ENCODE measurements at places on chromosomes 3 and 15.

GRCh38 chr3:12884186-12884680 is 42.9 kb upstream of the RPL32 start:
- H3K4me1 ChIP-seq, result no peaks in the 10 kb centered on the region
- DNase-seq, result no peak
- no peak overlapping the region for H3K4me3 ChIP-seq
- H3K36me3 ChIP-seq, result peaks cover 5% of the 10 kb centered on the region

DNA sequence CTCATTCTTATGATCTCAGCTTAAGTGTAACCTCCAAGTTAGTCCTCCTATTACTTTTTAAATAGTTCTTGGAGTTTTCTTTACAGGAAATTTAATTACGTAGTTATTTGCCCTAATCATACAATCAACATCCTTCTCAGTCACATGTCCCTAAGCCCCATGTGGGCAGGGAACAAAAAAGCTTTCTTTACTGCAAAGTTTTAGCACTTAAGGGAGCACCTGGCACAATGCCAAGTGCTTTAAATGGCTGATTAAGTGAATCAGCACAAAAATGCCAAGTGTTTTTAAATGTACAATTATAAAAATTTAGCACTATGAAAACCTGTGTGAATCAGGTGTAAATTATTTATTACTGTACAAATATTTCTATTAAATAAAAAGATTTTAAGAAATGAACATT is 445.3 kb downstream of the C3orf38 start:
- DNase-seq, result no peak
- H3K4me1 ChIP-seq, result peaks cover 7% of the 10 kb centered on the region
- H3K27me3 ChIP-seq, result no peaks in the 10 kb centered on the region
- H3K27ac ChIP-seq, result no peak overlapping the region
- H3K4me3 ChIP-seq, result no peak overlapping the region
- H3K36me3 ChIP-seq, result no peaks in the 10 kb centered on the region

- H3K36me3 ChIP-seq, result no peaks in the 10 kb centered on the region
- DNase-seq, result no peak
- H3K27me3 ChIP-seq, result no peaks in the 10 kb centered on the region
- H3K4me3 ChIP-seq, result no peak overlapping the region
- H3K4me1 ChIP-seq, result peaks cover 8% of the 10 kb centered on the region
Measured at GRCh38 chr15:34620814-34621213, 37.4 kb upstream of the GOLGA8B start.

- no peaks in the 10 kb centered on the region for H3K27me3 ChIP-seq
- no peaks in the 10 kb centered on the region for H3K36me3 ChIP-seq
- H3K27ac ChIP-seq, result no peak overlapping the region
- no peak overlapping the region for H3K4me3 ChIP-seq
- no peak for DNase-seq
Measured at GRCh38 chr3:150145659-150146058, 175.0 kb upstream of the PFN2 start.

GRCh38 chr3:56976651-56977560 is 83.6 kb upstream of the SPATA12 start:
- no peaks in the 10 kb centered on the region for H3K36me3 ChIP-seq
- peak overlapping the region; percentile 43 for H3K4me3 ChIP-seq
- peaks cover 3% of the 10 kb centered on the region for H3K27me3 ChIP-seq
- peak; percentile 62 for DNase-seq
- H3K27ac ChIP-seq, result peak overlapping the region; percentile 85

- H3K36me3 ChIP-seq, result no peaks in the 10 kb centered on the region
- H3K4me1 ChIP-seq, result peaks cover 29% of the 10 kb centered on the region
- peak overlapping the region; percentile 52 for H3K27ac ChIP-seq
- no peaks in the 10 kb centered on the region for H3K27me3 ChIP-seq
Measured at GRCh38 chr15:84824260-84825007, 7.3 kb downstream of the ALPK3 start.

GRCh38 chr15:90101130-90101968 is 919 bp downstream of the IDH2 start:
- peaks cover 15% of the 10 kb centered on the region for H3K27me3 ChIP-seq
- DNase-seq, result peak; percentile 57
- no peaks in the 10 kb centered on the region for H3K36me3 ChIP-seq
- peaks cover 22% of the 10 kb centered on the region for H3K4me1 ChIP-seq
- peak overlapping the region; percentile 92 for H3K4me3 ChIP-seq

DNA sequence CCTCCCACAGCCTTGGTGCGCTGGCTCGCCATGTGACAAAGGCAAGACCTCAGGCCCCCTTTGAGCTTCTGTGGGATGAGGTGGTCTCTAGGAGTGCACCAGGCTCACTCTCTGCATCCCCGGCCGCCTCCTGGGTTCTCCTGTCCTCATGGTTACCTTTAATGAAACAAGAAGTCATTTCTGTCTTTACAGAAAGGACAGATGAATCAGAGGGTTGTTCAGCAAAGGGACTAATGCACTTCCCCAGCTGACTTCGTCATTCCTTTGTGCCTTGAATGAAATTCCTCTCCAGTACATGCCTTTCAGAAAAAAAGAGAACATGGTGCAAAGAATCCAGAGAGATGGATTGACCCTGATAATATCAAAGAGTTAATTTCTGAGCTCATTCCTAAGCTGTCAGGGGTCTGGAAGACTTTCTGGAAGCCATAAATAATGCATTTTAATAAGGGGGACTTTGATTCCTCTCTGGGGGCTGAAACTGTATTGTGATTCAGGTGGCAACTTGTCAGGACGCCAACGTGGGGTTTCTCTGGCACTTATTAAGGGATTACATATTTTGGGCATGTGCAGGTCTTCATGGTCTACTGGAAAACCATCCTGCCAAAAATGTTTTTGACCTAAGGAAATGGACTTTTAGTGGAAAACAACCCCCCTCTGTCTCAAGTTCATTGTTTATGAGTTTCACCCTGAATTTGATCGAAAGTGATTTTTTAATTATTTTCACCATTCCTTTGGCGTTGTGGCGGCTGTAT is 122.7 kb downstream of the FBLN2 start:
- H3K4me3 ChIP-seq, result no peak overlapping the region
- H3K36me3 ChIP-seq, result no peaks in the 10 kb centered on the region
- H3K4me1 ChIP-seq, result no peaks in the 10 kb centered on the region

DNA sequence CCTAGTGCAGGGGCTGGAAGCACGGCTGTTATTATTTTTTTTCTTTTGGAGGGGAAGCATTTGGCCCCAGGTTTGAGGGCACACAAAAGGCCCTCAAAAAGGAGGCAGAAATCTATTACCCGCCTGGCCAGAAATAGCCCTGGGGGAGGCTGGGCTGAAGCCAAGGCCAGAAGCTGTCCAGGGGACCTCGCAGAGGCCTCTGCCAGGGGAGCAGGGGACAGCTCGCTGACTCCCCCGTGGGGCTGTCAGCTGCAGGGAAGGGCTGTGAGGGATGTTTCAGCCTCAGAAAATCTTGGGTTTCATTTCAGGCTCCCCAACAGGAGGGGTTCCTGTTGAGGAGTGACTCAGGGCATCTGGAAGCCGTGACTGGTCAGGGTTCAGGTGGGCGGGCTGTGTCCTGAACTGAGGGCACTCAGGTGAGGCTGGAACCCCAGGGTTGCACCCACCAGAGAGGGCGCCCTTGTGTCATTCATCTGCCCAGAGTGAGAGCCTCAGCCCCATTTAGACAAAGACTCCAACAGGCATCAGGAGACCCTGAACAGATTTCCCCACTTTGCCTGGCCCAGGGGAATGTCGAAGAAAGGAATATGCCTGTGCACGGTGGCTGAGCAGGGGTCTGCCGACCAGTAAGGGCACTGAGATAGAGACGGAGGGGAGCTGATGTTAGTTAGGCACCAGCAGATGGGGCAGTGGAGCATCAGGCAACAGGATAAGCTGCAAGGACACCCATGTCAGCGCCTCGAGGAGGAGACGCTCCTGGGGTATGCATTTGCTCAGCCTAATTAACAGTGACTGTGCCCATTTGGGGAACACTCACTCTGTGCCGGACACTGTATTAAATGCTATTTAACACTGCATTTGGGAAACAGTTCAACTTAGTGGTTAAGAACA is 43.5 kb upstream of the SLC6A11 start:
- no peak overlapping the region for H3K4me3 ChIP-seq
- no peaks in the 10 kb centered on the region for H3K36me3 ChIP-seq
- peaks cover 2% of the 10 kb centered on the region for H3K4me1 ChIP-seq

- H3K36me3 ChIP-seq, result no peaks in the 10 kb centered on the region
- H3K4me3 ChIP-seq, result no peak overlapping the region
- H3K4me1 ChIP-seq, result no peaks in the 10 kb centered on the region
Measured at GRCh38 chr3:196169836-196170240, 41.4 kb downstream of the ZDHHC19 start.

GRCh38 chr15:32838820-32839219 is 121.0 kb downstream of the GREM1 start:
- no peaks in the 10 kb centered on the region for H3K27me3 ChIP-seq
- peaks cover 7% of the 10 kb centered on the region for H3K4me1 ChIP-seq
- H3K36me3 ChIP-seq, result no peaks in the 10 kb centered on the region
- no peak for DNase-seq

GRCh38 chr3:137150825-137151224 is 193.0 kb downstream of the IL20RB start:
- DNase-seq, result no peak
- no peaks in the 10 kb centered on the region for H3K36me3 ChIP-seq
- H3K4me3 ChIP-seq, result no peak overlapping the region
- peaks cover 3% of the 10 kb centered on the region for H3K27me3 ChIP-seq
- H3K27ac ChIP-seq, result no peak overlapping the region

- no peaks in the 10 kb centered on the region for H3K27me3 ChIP-seq
- H3K4me1 ChIP-seq, result no peaks in the 10 kb centered on the region
- H3K36me3 ChIP-seq, result no peaks in the 10 kb centered on the region
Measured at GRCh38 chr15:36090286-36090946, 489.0 kb upstream of the CDIN1 start.

DNA sequence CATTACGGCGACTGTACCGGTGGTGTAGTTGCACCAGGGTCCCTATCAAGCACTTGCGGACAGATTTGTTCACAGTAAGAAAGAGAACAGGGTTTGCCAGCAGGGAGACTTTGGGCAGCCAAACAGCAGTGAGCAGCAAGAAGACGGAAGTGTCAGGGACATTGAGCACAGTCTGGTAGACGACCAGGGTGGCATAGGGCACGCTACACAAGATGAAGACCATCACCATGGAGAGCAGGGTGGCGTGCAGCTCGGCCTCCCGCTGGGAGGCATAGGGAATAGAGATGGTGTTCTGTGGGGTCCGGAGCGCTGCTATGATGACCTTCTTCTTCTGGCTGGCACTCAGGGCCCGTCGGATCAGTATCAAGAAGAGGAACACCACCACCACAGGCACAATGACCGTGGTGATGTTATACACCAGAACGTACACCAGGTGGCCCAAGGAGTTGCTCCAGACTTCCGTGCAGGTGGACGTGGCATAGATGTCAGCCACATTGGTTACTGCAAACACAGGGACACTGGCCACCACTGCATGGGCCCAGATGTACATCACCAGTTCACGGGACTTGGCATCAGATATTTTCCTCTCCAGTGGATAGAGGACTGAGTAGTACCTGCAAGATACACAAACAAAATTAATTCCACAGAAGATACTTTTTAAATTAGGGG is 19.1 kb upstream of the FSIP1 start:
- H3K27me3 ChIP-seq, result peaks cover 1% of the 10 kb centered on the region
- H3K27ac ChIP-seq, result no peak overlapping the region
- peak; percentile 29 for DNase-seq
- H3K36me3 ChIP-seq, result no peaks in the 10 kb centered on the region
- H3K4me1 ChIP-seq, result no peaks in the 10 kb centered on the region
- no peak overlapping the region for H3K4me3 ChIP-seq

DNA sequence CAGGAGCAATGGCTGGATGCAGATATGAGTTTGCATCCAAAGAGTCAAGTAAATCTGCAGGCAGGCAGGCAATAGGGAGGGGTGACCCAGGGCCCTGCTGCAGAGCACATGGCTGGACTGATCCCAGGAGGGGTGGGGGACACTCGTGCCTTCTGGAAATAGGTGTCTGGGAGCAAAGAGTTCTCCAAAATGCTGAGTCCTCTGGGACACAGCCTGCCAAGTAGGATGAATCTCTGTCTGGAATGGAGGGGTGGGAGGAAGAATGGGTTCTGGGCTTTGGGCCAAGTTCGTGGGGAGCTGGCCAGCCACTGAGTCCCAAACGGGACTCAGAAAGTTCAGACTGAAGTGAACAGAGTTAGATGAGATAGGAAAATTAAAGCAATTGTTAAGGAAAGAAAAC is 214.5 kb downstream of the MTHFS start:
- no peak overlapping the region for H3K4me3 ChIP-seq
- DNase-seq, result no peak
- H3K4me1 ChIP-seq, result peaks cover 6% of the 10 kb centered on the region
- no peak overlapping the region for H3K27ac ChIP-seq
- H3K36me3 ChIP-seq, result no peaks in the 10 kb centered on the region

DNA sequence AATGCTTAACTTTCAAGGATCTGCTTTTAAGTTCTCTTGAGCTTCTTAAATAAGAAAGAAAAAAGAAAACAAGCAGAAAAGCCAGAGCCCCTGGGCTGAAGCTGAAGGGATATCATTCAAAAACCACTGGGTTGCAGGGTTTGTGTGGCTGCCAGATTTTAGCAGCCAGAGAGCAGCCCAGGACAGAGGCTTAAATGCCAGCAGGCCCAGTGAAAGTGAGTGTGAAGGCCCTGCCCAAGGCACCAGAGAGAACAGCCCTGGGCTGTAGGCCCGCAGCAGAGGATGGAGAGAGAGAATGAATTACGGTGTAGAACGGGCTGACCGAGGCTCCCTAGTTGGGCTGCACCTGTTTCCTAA is 106.3 kb upstream of the BOC start:
- H3K4me1 ChIP-seq, result no peaks in the 10 kb centered on the region
- H3K36me3 ChIP-seq, result no peaks in the 10 kb centered on the region
- DNase-seq, result no peak
- no peak overlapping the region for H3K27ac ChIP-seq

- H3K27ac ChIP-seq, result no peak overlapping the region
- no peak for DNase-seq
- H3K36me3 ChIP-seq, result no peaks in the 10 kb centered on the region
- H3K27me3 ChIP-seq, result no peaks in the 10 kb centered on the region
- H3K4me3 ChIP-seq, result no peak overlapping the region
- H3K4me1 ChIP-seq, result peaks cover 4% of the 10 kb centered on the region
Measured at GRCh38 chr15:33742306-33742705, 226.0 kb upstream of the CHRM5 start.

GRCh38 chr15:88072598-88073390 is 183.7 kb downstream of the NTRK3 start:
- no peak overlapping the region for H3K27ac ChIP-seq
- H3K36me3 ChIP-seq, result peaks cover 4% of the 10 kb centered on the region
- H3K4me1 ChIP-seq, result peaks cover 3% of the 10 kb centered on the region
- DNase-seq, result no peak

- no peak overlapping the region for H3K4me3 ChIP-seq
- peaks cover 13% of the 10 kb centered on the region for H3K4me1 ChIP-seq
- DNase-seq, result no peak
- no peaks in the 10 kb centered on the region for H3K36me3 ChIP-seq
Measured at GRCh38 chr15:89083246-89083645, 5.0 kb upstream of the ABHD2 start.

DNA sequence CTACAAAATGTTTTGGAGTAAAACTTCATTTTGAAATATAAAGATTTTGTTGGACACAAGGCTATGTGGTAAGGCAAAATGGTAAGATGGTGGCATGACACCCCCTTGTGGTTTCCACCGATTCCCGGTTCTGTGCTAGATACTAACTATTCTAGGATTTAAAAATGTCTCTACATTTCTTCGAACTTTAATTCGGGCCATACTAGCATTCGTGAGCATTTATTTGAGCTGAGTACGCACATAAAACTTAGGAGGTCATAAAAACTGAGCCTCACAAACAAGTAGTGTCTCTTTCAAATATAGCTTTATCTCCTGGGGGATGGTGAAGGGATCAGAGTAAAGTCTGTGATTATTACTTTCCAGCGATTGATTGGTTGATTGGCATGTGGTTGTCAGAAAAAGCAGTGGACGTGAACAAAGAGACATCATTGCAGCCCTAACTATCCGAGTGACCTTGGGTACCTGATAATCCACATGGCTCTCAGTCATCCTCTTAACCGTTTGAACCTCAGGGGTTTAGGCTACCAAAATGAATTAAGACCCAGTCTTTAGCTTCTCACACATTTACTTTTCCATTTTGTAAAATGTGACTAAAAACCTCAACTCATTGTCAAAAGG is 1.1 kb upstream of the ZNF639 start:
- H3K4me3 ChIP-seq, result peak overlapping the region; percentile 79
- peak; percentile 27 for DNase-seq
- H3K4me1 ChIP-seq, result peaks cover 16% of the 10 kb centered on the region
- no peaks in the 10 kb centered on the region for H3K36me3 ChIP-seq

Data from glutamatergic neuron (in vitro differentiated cells).